Astrocyte of the hippocampus (primary cell): ENCODE measurements at places on chromosomes 3 and 15.
A peak's percentile ranks its signal among the peaks of the same experiment; 100 is the strongest.

- no peak for DNase-seq
Measured at GRCh38 chr3:76345878-76346277, 560.5 kb upstream of the ZNF717 start.

DNA sequence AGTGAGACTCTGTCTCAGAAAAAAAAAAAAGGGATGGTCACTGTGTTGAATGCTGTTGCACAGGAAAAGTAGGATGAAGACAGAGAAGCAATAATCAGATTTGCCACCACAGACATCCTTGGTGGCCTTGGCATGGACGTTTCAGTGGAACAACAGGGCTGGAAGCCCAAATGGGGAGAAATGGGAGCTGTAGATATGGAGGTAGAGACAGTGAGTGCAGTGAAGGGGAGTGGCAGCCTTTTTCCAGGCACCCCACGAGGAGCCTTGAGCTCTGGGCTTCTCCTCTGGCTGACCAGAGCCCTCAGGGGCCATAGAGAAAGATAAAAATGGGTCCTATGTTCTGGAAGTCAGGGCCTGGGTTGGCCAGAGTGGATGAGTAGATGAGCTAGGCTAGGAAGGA lies 12.3 kb upstream of the DOCK3 start:
- DNase-seq = no peak

GRCh38 chr3:35565048-35565447 lies 74.3 kb upstream of the ARPP21 start:
- DNase-seq = no peak

- DNase-seq = peak; percentile 37
Measured at GRCh38 chr15:78873793-78874765, 1.4 kb downstream of the MORF4L1 start.

DNA sequence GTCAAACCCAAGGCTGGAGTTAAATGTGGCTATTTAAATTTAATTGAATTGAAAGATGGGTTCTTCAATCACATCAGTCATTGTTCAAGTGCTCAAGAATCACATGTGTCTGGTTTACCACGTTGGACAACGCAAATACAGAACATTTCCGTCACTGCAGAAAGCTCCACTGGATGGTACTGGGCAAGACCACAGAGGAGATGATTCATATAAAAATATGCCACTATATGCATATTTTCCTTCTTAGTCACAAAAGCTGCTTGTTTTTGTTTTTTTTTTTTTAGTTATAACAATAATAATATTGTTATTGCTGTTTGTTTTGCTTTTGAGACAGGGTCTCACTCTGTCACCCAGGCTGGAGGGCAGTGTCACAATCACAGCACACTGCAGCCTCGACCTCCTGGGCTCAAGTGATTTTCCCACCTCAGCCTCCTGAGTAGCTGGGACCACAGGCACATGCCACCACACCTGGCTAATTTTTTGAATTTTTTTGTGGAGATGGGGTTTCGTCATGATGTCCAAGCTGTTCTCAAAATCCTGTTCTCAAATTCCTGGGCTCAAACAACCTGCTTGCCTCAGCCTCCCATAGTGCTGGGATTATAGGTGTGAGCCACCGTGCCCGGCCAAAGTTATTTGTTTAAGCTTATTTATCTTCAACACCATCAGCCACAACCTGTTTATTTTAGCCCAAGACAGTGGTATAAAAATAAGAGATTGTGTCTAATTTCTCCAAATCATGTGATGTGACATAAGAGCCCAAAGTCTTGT lies 19.4 kb downstream of the RTP3 start:
- peak; percentile 82 for DNase-seq

GRCh38 chr15:65512807-65513416 lies 4.6 kb downstream of the DPP8 start:
- peak; percentile 92 for DNase-seq

GRCh38 chr3:144055604-144056003 lies 84.0 kb downstream of the DIPK2A start:
- DNase-seq = peak; percentile 64

GRCh38 chr15:72751751-72752455 lies 31.7 kb downstream of the ADPGK start:
- peak; percentile 51 for DNase-seq

DNA sequence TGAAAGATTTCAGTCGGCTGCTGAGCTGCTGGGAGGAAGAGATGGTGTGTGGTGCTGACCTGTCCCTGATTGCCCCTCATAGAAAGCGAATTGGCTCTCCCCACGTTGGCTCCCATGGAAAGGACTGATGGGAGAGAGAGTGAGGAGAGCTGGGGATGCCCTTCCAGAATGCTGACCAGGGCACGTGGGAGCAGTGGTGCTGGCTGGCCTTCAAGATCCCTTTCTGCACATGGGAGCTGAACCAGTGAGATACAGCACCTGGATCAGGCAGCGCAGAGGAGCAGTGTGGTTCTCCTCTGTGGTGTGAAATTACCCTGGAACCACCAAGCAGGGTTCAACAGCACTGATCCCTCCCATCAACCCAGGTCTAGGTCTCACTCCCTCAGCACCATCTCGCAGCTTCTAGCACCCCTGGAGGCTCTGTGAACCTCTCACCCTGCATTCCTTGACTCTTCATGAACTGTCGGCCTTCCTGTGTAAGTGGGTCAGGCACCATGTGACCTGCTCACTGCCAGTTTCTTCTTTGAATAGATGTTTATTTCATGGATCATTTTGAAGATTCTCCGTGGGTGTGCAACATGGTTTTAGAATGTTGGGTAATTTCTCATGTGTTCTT lies 55.7 kb downstream of the CACNA1D start:
- DNase-seq = no peak

DNA sequence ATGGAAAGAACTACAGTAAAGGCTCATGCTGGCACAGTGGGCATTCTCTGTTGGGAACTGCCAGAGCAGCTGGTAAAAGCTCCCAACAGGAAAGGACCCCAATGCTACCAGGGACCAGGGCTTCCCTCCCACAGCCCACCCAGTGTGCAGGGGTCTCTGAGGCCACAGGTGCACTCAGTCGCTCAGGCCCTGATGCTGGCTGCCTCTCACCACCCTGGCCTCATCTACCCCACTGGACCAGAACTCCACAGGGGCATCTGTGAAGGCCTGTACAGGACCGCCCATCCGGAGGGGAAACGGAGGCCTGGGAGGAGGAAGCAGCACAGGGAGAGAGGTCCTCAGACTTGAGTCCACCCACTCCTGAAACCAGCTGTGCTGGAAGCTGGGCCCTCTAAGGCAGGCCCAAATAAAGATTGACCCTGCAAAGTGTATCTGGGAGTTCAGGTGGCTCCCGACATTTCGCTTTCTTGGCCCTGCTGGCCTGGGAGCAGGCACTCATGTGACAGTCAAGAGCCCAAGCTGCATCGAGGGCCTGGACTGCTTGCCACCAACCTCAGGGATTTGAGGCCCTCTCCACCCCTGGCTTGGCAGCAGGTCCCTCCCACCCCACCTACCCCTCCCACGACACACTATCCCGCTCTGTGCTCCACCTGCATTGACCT lies 12.7 kb downstream of the KLF15 start:
- no peak for DNase-seq

DNA sequence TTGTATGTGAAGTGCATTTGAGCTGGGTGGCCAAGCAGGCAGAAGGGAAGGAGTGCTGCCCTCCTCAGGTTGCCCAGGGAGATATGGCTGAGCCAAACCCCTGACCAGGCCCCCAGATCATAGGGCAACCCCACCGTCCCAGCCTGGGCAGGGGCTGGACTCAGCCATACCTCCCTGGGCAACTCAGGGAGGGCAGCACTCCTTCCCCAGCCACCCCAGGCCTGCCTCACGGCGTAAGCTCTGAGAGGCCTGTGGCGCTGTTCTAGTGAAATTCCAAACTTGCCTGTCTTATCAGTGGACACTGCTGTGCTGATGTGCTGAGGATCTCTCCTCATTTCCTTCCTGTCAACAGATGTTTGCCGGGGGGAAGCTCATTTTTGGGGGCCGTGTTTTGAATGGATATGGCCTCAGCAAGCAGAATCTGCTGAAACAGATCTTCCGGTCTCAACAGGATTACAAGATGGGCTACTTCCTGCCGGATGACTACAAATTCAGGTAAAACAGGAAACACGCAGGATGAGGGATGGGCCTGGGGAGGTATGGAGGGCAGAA lies 57.6 kb upstream of the FGD5 start:
- no peak for DNase-seq

- no peak for DNase-seq
Measured at GRCh38 chr15:72285402-72285801, 13.0 kb upstream of the PARP6 start.

- peak; percentile 79 for DNase-seq
Measured at GRCh38 chr3:159711560-159712333, 276.9 kb upstream of the IL12A start.

DNA sequence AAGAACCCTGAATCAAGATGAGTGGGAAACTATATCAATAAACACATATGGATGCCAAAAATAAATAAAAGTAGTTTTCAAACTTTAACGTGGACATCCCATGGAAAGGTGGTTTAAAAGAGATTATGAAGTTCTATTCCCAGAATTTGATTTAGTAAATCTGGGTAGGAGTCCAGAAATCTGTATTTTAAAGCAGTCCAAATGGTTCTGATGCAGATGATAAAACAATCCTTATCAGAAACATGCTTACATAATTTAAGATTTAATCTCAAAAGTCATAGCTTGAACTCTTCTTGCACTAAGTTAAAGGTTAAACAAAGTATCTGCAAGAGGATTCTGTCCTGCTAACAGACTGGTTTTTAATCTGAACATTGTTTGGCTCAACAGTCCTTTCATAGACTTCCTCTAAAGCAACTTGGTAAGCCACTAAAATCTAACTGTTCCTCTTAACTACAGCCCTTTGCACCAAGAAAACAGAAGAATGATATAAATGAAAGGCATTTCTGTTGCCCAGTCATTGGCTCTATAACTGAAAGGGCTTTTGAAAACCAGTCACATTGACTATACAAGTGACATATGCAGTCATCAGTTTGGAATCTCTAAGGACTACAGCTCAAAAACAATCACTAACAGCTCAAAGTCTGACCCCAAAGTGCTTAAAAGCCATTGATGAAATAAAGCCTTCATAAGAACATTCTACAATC lies 23.4 kb upstream of the MAP4 start:
- peak; percentile 92 for DNase-seq

- peak; percentile 26 for DNase-seq
Measured at GRCh38 chr15:36414670-36415069, 164.8 kb upstream of the CDIN1 start.
